ENCODE measurements at places on chromosomes 6 and 20.

- no peak for DNase-seq
Measured at GRCh38 chr20:15220009-15220656, 882.7 kb upstream of the FLRT3 start.

DNA sequence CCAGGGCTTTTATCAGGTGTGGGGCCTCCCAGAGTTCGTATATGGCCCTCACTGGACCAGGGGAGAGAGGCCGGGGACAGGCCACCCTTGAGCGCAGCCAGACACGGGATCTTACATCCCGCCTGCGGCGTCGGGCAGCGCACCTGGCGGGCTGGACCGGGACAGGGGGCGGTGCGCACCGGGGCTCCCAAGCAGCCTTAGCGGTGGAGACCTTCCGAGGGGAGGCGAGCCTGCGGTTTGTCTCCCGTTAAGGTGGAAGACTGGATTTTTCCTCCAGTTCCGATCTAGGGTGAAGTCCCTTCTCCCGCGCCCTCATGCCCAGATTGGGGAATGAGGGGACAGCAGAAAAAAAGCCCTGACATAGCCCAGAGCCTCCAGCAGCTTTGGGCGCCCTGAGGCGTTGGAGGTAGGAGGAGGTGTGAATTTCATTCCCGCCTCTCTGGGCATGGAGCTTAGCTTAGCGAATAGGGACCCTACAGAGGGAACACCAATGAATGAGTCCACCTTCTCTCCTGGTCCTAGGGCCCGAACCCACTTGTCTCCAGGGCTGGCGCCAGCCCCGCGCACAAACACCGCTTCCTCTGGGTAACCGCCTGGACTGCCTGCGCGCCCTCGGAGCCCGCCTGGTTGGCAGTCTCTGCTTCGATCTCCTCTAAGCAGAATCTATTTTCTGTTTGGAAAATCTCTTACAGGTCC is 6.7 kb upstream of the LAMP5 start:
- DNase-seq = no peak

- DNase-seq = no peak
Measured at GRCh38 chr20:43829951-43830690, 84.5 kb upstream of the TOX2 start.

DNA sequence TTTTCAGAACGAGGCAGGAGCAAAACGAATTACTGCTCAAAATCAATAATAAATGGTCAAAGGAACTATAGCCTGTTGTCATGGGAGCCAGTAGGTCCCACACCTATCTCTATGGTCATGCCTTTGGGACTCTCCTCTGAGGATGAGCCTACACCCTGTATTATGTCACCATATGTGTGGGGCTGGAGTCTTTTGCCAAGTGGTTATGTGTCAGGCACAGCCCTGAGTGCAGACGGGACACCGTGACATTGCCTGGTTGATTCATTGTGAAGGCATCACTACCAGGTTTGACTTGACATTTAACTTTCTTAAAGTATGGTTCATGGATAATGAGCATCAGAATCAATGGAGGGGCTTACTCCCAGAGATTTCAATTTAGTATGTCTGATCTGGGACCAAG is 23.6 kb downstream of the BMP6 start:
- DNase-seq = no peak

- DNase-seq = no peak
Measured at GRCh38 chr6:132391391-132392269, 9.6 kb downstream of the MOXD1 start.

- no peak for DNase-seq
Measured at GRCh38 chr20:52992632-52993031, 20.5 kb downstream of the TSHZ2 start.

GRCh38 chr6:46407246-46407645 is 84.0 kb downstream of the RCAN2 start:
- DNase-seq = no peak

DNA sequence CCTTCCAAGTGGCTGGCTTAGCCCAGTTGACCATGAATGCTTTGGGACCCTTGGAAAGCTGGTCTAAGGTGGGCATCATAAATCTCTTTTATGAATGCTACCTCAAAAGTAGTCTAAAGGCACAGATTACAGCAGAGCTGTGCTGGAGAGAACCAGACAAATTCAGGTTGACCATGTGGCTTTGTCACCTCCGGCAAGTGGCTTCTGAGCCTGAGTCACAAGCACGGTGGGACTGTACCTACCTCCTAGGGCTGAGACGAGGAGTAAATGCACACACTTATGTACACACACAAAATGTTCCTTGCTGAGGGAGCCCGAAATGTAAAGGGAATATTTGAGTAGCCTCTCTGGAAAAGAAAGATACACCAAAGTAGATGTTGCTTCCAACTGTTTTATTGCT is 155.9 kb downstream of the NFATC2 start:
- no peak for DNase-seq

GRCh38 chr6:52612336-52613054 is 35.6 kb upstream of the TRAM2 start:
- DNase-seq = no peak

DNA sequence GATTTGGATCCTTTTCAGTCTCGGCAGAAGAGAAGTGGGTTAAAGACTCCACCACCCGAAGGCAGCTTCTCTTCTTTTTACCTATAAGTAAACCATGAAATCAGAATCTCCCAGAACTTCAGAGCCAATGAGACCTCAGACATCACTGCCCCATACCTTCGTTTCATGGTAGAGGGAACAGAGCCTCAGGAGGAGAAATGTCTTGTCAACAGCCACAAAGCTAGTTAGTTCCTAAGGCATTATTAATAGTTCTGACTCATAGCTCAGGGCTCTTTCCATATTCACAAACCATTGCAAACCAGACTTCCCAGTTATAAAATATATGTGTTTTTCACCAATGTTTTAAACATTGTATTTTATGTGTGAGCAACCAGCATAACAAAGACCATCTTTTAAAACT is 118.7 kb upstream of the RIPOR2 start:
- no peak for DNase-seq

- no peak for DNase-seq
Measured at GRCh38 chr20:46205349-46205748, 87.2 kb downstream of the CD40 start.

DNA sequence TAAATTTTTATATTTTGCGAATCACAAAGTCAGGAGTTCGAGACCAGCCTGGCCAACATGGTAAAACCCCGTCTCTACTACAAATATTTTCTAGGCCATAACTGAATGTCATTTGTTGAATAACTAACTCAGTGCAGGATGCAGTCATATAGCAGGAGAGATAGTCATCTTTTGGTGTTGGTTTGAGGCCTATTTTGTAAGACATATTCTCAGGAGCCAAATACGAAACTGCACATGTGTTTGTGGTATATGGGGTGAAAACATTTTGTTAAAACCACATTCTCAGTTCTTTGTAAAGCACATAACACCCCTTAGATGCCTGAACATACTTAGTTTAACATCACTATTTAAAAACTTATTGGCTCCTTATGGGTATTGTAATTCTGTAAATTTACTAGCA is 4.7 kb upstream of the ENPP5 start:
- DNase-seq = no peak

DNA sequence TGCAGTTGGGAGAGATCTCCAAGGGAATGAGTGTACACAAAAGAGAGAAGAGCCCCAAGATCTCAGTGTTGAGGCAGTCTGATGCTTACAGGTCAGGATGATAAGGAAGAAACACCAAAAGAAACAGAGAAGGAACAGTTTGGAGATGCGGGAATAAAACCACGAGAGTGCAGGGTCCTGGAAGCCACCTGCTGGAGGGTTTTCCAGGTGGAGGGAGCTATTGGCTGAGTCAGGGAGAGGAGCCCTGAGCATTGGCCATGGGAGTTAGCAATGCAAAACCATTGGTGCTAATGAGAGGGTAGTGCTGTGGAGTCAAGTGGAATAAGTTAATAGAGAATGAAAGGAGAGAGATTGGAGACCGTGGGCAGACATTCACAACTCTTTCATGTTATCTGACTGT is 39.2 kb upstream of the RIN2 start:
- DNase-seq = no peak

DNA sequence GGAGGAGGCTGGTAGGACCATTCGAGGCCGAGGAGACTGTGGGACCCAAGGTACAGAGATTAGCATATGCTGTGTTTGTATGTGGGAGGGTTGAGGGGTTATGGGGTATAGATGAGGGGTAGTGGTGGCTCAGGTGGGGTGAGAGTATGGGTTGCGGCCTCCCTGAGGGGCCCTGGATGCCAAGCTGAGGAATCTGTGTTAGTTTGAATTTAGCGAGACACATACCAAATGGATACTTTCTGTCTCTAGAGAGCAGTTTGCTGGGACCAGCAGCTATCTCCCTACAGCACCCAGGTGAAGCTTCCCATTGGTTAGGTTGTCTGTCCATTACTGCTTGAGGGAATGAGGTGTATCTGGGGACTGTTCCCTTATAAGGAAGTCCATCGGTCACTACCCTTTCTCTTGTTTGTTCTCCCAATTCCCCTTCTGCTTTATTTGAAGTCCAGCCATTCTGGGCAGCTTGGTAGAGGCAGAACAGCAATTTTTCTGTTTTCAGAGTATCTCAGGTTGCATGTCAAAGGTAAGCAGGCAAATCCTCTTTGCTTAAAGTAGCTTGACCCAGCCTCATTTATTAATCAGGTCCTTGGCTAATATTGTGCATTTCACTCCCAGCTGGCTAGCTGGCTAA is 15.2 kb downstream of the CHMP4B start:
- DNase-seq = no peak

GRCh38 chr6:145427232-145427631 is 308.1 kb downstream of the EPM2A start:
- DNase-seq = no peak

- DNase-seq = no peak
Measured at GRCh38 chr6:159948199-159948598, 20.7 kb upstream of the IGF2R start.

DNA sequence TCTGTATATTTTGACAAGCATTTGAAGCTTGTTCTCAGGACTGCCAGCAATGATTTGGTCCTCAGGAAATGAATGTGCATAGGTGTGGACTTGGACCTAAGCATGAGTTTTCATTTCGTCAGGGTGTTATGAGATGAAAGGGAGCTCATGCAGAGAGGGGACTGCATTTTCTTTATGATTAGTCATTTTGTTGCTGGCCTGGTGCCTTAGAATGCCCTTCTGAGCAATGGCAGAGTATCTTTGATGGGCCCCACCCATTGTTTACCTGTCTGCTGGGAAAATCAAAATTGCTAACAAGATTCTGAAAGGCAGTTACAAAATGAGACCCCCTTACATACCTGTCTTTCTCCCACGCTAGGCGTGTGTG is 51.5 kb upstream of the MTHFD1L start:
- DNase-seq = no peak

DNA sequence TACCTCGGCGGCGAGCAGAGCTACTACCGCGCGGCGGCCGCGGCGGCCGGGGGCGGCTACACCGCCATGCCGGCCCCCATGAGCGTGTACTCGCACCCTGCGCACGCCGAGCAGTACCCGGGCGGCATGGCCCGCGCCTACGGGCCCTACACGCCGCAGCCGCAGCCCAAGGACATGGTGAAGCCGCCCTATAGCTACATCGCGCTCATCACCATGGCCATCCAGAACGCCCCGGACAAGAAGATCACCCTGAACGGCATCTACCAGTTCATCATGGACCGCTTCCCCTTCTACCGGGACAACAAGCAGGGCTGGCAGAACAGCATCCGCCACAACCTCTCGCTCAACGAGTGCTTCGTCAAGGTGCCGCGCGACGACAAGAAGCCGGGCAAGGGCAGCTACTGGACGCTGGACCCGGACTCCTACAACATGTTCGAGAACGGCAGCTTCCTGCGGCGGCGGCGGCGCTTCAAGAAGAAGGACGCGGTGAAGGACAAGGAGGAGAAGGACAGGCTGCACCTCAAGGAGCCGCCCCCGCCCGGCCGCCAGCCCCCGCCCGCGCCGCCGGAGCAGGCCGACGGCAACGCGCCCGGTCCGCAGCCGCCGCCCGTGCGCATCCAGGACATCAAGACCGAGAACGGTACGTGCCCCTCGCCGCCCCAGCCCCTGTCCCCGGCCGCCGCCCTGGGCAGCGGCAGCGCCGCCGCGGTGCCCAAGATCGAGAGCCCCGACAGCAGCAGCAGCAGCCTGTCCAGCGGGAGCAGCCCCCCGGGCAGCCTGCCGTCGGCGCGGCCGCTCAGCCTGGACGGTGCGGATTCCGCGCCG is 994 bp downstream of the FOXC1 start:
- DNase-seq = no peak

- DNase-seq = no peak
Measured at GRCh38 chr20:46798430-46798829, 89.0 kb downstream of the SLC2A10 start.

GRCh38 chr6:131778169-131778568 is 29.7 kb upstream of the ENPP1 start:
- DNase-seq = no peak

DNA sequence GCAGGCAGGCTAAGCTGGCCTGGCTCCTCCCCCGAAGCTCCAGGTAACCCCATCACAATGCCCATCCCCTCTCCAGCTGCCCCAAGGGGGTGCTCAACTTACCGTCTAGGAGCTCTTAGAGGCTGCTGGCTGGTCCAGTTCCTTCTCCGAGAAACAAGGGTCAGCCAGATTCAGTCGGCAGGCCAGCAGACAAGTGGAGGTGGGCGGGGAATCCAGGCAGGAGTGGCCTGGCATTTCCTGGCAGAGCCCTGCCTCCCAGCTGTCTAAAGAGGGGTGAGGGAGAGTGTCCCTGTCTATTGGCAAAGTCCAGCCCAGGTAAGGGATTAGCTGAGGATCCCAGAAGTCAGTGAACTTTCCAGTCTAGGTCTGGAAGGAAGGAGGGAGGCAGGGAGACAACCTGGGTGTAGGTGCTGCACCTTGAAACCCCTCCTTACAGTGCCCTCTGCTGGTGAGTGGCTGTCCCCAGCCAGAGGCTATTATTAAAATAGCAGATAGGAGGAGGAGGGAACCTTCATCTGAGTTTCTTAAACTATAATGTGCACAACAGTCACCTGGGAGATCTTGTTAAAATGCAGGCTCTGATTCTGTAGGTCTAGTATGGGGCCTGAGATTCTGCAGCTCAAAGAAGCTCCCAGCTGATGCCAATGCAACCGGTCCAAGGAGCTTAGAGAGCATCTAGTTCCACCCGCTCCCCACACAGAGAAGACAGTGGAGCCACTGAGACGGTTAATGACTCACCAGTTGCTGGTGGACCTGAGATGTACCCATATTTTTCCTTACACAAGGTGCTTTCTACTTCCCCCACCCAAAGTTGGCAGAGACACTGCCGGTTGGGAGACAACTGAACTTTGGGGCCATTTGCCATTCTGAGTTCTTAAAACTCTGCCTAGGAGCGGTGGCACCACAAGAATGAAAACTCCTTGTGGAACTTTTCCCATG is at the start of gene UNC5CL:
UNC5CL (minus strand) TSS at position 162 of the 939 bp plus-strand sequence. CDS start 4,147 bp downstream, outside the sequence.
- peak; percentile 41 for DNase-seq

DNA sequence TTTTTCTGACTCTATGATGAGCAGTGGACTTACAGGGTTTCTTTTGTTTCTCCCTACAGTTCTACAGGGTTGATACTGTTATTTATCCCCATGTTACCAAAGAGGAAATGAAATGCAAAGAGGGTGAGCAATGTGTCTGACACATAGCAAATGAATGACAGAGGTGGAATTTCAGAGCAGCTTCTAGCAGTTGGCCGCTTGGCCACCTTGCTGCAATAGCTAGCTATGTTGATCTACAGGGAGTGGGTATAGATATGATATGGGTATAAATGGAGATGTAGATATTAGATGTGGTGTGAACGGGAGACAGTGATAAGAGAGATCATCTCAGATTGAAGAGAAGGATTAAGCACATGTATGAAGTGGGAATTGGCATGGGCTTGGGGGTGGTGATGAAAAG is 10.9 kb upstream of the SLC22A3 start:
- DNase-seq = no peak

- no peak for DNase-seq
Measured at GRCh38 chr6:111777357-111777756, 95.9 kb downstream of the FYN start.

GRCh38 chr6:44002593-44003344 is 124.5 kb downstream of the MRPL14 start:
- no peak for DNase-seq

Data from AML-193 (cell line).